ENCODE measurements at places on chromosomes 11 and 22.
A peak's percentile ranks its signal among the peaks of the same experiment; 100 is the strongest.

- no peak for DNase-seq
Observed at GRCh38 chr11:45159781-45160365, 13.4 kb downstream of the PRDM11 start.

DNA sequence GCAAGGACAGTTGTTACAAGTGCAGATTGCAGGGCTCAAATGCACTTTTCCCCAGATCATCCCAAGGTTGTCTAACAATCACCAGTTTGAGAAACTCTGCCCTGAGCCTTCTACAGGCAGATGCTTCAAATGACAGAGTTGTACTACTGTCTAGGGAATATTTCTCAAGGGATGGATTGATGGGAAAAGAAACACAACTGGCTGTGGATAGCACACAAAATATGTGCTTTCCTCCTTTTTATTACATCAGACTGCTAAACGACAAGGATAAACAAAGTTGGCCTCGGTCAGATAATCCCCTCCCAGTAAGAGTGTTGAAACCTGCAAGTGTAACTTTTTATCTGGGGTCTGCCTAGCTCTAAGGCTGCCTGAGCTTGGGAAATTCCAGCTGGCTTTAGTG, 46.6 kb upstream of the SORL1-AS1 start:
- no peak for DNase-seq

DNA sequence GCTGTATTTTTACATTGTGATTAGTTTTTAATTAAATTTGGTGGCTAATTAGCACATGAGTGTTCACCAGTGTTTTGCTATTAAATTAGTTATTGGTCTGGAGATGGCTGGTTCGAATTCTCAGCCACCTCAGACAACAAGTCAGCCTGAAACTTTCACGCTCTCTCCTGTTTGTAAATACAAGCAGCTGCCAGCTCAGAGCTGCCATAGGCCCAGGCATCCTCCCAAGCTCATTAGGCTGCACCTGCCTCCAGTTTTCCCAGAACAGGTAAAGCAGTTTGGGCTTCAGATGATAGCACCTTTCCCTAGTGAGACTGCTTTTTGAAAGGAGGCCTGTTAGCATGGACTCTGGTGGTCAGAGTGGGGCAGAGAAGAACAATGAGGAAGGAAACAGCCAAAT, 156.8 kb downstream of the NAV2 start:
- DNase-seq, result no peak

DNA sequence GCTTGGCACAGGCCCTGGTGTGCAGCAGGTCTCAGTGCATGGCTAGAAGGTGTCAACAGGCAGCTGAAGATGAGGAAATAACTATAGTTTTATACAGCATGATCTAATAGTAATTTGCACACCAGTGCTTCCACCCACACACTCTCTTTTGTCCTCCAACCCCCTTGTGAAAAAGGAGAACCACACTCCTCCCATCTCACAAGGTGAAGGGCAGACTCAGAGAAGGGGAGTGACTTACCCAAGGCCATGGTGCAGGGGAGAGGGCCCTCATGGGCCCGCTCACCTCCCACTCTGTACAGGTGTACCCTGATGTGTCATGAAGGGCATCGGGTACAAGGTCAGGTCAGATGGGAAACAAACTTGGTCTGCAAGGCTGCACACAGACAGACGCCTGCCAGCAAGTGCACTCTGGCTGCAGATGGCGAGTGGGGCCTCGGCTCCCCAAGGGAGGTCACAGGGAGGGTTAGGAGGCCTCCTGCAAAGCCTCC, 53.4 kb downstream of the DGCR2 start:
- no peak for DNase-seq

- peak; percentile 25 for DNase-seq
Observed at GRCh38 chr11:62401811-62402210, 17.0 kb upstream of the SCGB1A1 start.
